Spleen (tissue), 13 donors: ENCODE measurements at places on chromosomes 3 and 15. TPM values are rescaled to one million over a fixed set of nuclear protein-coding genes. Genes with fewer than 3 reads are reported as not detected.

Gene NISCH
- total RNA-seq = 86.2 TPM

Gene CDC25A
- total RNA-seq = 2.3 TPM

Gene B3GALNT1
- 10.9 TPM for total RNA-seq

Gene COL8A1
- total RNA-seq = 2.5 TPM

Gene KIF7
- total RNA-seq = 2.8 TPM

Gene ZPLD1
- not detected for total RNA-seq

Gene IMPG2
- total RNA-seq = 0.23 TPM

GRCh38 chr3:134487406-134487805 lies 1.5 kb downstream of the CEP63 start:
- DNase-seq = no peak

DNA sequence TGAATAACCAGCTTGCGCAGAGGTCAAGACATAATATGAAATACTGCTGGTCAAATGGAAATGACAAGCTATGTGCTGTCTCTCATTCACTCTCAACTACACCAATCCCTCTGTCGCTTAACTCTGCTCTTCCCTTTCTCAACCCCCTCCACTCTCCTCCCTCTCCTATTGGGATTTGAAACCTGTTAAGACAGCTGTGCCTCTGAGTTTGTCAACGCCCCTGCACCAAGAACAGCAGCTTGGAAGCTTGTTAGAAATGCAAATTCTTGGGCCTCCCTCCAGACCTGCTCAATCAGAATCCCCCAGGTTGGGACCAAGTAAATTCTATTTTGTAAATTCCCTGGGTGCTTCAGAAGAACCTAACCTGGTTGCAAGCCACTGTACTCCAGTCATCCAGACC lies 149.7 kb upstream of the ATP2B2 start:
- DNase-seq = no peak

DNA sequence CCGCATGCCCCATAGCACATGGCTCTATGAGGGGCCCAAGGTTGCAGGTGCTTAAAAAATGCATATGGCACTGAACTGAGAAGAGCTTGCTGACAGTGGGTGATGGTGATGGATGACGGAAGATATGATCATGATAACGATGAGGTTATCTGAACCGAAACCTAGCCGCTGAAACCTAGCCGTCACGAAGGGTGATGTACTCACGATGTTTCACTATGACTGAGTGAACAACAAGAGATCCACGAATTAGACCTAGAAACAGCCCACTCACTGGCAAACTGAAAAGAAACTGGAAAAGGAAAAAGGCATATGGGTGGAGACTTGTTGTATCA lies 57.6 kb upstream of the BCL6 start:
- DNase-seq = no peak

DNA sequence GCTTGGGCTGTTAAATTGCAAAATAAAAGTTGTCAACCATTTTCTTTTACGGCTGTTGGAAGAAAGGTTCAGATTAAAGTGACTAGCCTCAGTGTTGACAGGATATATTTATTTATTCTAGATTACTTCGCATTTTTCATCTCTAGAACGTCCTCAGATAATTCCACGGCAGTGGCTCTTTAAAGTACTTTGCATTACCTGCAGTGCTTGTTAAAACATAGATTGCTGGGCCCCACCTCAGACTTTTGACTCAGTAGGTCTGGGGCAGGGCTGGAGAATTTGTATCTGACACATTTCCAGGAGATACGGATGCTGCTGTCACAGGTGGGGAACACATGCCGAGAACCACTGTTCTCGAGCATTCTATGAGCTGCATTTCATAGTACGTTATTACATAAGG lies 292.7 kb downstream of the EDEM1 start:
- no peak for DNase-seq

- DNase-seq = no peak
These were observed 73.8 kb downstream of the FHIT start for GRCh38 chr3:61177450-61177849.

GRCh38 chr3:17367171-17367570 lies 375.3 kb downstream of the TBC1D5 start:
- no peak for DNase-seq

DNA sequence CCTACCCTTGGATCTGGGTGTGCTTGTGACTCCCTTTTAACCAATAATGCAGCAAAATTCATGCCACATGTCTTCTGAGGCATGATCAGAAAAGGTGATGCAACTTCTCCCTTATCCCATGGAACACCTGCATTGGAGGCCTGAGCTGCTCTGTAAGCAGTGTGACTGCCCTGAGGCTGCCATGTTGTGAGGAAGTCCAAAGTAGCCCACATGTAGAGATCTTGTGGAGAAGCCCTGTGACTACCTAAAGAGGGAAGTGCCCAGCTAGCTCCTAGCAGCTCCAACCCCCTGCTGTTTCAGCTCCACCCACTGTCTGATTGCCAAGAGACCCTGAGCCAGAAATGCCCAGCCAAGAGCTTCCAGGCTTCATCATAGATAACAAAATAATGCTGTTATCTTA lies 6.4 kb upstream of the NR1D2 start:
- no peak for DNase-seq

DNA sequence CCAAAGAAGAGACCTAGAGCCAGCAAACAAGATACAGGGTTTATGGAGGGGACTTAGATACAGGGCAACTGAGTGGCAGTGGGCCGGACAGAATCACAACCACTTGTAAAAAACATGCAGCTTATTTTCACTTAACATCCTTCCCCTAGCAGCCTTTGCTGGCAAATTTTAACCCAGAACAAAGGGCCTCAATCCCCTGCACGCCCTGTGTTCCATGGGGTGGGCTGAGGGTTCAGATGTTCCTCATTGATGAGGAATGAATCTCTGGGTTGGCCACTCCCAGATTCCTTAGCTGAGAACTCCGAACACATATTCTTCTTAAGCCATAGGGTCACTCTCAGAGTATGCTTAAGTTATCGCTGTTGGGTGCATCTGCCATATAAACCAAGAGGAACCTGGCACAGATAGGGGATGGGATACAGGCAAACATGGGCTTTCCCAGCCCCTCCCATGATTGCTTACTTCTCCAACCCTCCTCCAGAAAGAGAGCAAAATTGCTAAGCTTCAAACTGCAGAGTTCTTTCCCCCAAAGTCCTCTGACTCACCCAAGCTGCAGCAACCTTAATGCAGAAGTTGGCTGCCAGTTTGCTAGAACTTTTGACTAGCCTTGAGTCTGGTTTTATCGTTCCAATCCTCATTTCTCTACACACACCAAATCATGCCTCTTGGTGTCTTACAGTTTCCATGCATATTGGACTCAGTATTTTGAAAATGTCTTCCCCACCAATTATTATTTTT lies 146.9 kb downstream of the CD47 start:
- no peak for DNase-seq

- no peak for DNase-seq
These were observed 66.9 kb downstream of the MTHFS start for GRCh38 chr15:79829950-79830349.

DNA sequence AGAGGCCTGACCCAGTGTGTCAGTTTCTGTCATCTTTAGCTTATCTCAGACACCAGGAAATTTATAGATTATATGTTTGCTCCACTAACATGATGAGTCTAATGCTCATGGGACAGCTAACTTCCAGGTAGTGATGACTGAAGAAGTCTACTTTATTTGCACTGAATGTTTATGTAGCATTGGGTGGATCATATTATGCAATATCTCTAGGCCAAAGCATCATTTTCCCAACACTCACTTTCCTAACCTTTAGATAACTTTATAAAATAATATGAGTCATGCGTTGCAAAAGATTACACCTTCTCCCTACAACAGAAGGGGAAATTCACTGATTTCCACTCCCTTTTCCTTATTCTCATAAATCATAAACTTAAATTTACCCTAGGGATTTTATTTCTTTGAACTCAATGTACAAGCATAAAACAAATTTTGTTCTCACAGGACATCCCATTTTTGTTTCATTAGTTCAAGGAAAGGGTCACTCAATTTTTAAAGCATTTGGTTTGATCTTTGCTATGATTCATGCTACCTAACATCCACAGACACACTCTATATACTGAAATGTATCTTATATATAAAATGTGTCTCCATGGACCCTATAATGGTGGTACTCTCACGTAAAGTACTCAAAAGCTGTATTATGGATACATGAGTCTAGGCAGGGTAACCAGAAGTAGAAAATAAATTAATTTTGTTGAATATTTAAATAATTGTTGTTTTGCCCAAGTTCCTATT lies 225.2 kb downstream of the WDR72 start:
- no peak for DNase-seq

- no peak for DNase-seq
These were observed 7.2 kb upstream of the ABHD10 start for GRCh38 chr3:111971533-111972130.

DNA sequence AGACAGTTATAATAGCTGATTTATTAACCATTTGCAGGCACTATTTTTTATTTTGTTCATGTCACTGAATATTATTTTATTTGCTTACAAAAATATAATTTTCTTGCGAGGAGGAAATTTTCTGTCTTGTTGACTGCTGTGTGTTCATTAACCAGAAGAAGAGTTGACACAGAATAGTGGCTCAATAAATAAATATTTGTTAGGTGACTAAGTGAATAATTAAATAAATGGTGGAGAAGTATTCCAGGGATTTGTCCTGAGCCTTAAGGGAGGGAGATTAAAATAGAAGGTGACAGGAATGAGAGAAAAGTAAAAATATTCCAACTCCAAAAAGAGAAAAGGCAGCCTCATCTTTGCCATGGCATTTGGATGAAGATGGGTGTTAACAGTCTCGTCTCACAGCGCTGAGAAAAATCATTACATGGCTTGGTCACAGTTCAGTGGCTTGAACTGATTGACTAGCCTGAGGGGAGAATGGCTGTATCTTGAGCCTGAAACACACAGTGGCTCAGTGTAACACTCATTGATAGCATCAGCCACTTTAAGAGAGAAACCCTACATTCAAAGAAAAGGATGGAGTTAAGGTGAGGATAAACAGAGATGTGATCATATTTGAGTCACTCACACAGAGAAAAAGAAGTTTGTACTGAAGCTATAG lies 449.9 kb upstream of the NAALADL2 start:
- no peak for DNase-seq

DNA sequence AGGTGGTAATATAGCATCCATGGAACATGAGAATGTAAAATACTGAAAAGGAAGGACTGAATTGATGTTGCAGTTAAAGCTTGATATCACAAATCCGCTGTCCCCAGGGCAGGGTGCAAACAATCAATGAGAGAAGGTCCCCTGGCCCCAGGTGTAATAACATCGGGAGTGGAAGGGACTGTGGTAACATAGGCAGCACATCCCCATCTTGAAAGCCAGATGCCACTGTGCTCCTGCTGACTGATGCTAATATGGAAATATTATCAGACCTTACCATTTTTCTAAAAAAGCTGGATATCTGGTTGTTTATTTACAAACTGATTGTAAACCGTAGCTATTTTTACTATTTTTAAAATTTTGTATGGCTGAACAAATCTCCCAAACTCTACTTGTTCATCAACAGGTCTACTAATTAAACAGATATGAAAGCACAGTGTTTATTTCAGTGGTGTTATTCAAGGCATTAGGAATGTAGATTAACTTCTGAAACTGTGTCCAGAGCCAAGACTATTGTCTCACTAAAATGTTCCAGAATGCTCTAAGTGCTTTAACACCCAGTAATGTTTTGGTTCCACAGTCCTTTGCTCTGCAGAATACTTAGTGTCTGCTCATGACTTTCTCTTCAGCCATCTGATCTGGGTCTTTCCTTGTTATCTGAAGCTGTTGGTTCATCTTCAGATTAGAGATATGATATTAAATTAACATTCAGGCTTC lies 386.0 kb upstream of the RARB start:
- no peak for DNase-seq

- no peak for DNase-seq
These were observed 116.0 kb upstream of the PRICKLE2 start for GRCh38 chr3:64341296-64341695.

DNA sequence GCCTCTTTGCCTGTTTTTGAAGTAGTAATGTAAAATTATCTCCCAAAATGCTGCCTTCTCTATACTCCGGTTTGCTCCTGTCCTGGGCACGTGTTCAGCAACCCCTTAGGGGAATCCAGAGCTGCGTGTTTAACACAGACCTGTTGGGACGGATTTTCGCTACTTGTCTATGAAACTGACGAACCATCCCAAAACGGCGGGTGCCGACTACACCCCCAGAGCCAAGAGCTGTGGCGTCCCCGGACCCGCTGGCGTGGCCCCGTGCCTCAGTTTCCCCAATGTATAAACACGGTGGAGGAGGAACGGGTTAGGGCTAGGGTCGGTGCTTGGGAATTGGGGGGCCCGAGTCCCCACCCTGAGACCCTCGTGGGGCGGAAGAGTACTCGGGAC lies 473 bp downstream of the FHIT start:
- DNase-seq = no peak

DNA sequence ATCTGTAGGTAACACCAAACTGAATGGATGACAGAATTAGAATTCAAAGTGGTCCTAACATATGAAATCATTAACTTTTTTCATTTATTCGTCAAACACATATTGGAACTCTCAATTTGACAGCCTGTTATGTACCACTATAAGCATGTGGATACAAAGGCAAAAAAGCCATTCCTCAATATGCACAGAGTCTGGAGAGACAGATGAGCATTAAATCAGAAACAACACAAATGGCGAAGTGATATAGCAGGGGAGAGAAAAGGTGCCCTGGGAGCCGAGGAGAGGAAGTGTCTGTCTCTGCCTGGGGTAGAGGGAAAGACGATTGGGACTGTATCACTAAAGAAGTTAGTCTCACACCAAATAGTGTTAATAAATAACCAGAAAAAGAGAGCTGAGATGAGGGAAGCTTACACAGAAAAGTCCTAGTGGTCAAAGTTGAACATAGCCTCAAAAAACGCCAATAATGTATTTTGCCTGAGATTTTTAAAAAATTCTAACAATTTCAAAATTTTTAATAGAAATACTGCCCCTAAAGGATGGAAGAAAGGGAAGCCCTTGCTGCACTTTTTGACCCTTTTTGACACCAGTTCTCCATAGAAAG lies 417.5 kb downstream of the TUSC7 start:
- DNase-seq = no peak

- no peak for DNase-seq
These were observed 767.7 kb downstream of the TUSC7 start for GRCh38 chr3:117477214-117477755.

GRCh38 chr15:88810446-88810845 lies 7.2 kb downstream of the ACAN start:
- DNase-seq = no peak

DNA sequence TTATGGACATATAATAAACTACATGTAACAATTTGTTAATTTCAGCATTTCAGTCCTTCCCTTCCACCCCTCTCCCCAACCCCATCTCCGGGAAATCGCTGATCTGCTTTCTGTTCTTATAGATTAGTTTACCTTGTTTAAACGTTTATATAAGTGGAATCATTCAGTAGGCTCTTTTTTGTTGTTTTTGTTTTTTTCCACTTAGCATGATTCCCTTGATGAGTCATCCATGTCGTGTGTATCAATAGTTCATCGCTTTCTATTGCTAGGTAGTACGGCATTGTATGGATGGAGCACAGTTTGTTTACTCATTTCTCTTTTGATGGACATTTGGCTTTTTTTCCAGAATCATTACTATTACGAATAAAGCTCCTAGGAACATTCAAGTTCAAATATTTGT lies 23.5 kb upstream of the AMOTL2 start:
- DNase-seq = no peak

GRCh38 chr3:73561494-73561893 lies 63.2 kb downstream of the PDZRN3 start:
- DNase-seq = no peak
